ENCODE measurements at places on chromosomes 5 and 9.

DNA sequence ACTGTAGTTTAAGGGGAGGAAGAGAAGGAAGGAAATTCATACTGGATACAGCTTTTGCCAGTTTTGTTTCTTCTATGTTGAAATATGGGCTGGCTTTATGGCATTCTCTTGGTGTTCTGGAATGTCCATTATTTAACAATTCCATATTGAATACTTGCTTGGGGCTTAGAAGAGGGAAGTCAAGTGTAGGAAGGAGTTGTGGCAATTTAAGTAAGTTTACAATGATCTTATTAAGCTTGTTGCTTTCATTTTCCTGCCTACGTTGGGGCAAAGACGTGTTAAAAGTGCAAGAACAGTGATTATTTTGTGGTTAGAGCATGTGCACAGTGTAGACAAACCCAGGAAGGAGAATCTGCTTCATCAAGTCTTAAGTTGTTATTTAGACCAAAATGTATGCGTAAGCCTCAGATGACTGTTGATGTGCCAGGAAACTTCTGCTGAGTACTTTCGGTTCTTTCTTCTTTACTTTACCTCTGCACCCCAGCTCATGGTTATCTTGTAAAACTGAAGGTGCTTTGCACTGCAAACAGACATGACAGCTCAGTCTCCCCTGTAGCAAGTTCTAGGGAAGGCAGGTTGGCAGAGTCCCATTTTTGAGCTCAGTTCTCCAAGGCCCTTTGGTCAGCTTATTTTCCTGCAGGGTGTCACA lies 75.8 kb downstream of the F2RL2 start:
- DNase-seq, result no peak

DNA sequence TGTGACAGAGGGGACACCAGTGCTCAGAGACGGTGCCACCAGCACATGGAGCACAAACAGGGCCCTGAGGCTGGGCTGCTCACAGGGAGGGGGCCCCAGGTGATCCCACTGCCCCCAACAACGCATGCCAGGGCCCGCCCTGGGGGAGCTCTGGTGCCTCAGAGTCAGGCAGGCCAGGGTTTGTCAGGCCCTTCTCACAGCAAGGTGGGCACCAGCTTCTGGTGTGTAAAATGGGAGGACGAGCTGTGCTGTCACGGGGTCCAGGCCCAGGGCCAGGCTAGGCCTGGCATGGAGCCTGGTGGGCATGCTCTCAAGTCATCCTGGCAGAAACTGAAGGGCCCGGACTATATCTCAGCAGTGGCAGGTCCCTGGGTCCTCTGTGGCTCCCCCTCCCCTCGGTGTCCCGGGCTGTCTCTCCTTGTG lies 34.5 kb downstream of the PRRT1B start:
- DNase-seq, result no peak

DNA sequence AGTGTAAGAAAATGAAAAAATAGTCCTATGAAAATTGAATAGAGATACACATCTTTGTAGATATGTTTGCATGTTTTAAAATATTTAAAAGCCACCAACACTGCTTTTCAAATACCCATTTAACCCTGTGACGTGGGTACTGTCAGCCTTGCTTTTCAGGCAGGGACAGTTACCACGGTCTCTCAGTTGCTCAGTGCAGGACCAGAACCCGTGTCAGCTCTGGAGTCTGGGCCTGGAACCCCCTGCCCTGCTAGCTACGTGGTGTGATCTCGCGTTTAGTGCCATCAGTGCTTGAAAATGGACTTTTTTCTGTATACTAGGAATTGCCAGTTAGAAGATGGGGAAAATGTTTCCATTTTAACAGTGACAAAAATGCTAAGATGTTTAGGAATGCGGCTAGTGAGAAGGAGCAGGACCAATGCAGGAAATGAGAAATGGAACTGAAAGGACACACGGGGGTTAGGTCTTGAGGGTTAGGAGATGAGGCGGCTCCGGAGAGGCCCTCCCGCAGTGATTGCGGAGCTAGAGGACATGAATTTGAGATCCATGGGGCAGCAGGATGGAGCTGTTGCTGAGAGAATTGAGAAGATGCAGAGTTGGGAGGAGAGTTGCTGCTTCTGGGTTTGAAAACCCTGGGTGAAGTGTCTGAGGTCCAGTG lies 13.7 kb downstream of the RNU6ATAC start:
- no peak for DNase-seq

GRCh38 chr5:84758008-84758407 lies 373.3 kb upstream of the EDIL3 start:
- DNase-seq, result no peak

DNA sequence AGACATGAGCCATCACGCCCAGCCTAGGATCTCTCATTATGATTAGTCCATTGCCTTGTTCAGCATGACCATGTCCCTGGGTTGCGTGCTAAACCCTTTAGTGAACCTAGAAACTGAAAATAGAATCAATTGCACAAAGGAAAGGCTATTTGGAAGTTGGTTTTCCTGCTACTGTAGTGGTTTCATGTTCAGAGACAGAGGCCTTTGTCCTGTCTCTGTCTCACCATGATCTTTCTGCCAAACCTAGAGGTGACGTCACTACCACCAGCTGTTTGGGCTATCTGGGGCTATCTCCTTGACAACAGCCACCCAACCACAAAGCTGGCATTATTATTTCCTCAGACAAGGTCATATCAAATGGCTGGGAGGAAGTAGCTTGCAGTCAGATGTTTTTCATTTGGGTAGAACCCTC lies 4.0 kb upstream of the CDK5RAP2 start:
- DNase-seq, result peak; percentile 52

GRCh38 chr9:68472119-68472518 lies 68.6 kb downstream of the TMEM252 start:
- DNase-seq, result no peak
